CD4-positive, alpha-beta memory T cell (primary cell): ENCODE measurements at places on chromosomes 4 and X.

DNA sequence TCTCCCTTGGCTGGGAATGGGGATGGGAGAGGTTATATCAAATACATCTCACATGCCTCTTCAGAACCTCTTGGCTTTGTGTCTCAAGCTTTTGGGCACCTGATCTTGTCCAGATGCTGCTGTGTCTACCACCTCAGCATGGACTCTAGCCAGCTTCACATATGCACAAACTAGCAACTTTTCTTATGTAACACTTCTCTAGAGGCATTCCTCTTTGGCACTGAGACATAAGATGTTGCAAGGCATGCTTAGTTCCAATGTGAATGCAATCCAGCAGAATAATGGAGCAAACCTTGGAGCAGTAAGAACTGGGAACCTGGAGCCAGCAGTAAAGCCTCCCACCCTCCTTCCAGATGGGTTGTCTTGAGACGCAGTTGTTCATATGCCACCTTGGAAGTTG lies 113.4 kb upstream of the TMEM47 start:
- no peak for DNase-seq

DNA sequence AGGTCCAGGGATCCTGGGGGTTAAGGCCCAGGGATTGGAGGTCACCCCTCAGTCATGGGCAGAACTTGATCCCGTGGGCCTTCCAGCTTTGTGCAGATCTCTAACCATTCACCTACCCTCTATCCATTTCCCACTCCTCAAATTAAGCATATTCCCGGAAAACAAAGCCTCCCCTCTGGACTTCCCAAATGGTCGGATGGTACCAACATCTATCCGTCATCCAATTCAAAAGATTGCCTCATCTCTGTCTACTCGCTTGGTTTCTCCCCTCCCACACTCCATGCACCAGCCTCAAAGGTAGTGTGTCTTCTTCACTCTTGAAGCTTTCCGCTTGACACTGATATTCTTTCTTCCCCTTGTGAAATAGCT lies 473 bp upstream of the BCLAF3 start:
- no peak for DNase-seq

GRCh38 chr4:158016511-158016910 lies 156.3 kb downstream of the GASK1B start:
- DNase-seq, result no peak

DNA sequence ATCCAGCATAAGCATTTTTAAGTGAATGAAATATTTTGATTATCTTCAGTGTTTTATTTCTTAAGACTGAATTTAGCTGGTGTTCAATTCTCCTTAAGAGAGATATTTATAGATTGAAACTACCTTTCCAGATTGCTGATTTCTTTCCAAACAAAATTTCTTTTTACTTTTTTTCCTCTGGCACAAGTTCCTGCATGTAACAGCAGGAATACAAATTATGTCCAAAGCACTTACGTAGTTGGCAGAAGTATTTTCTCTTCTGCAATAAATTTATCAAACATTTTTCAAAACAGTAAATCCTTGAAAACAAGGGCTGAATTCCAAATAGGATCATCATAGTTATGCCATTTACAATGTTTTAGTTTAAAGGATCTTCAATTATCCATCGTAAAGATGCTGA lies 412.6 kb downstream of the IQCM start:
- DNase-seq, result no peak

DNA sequence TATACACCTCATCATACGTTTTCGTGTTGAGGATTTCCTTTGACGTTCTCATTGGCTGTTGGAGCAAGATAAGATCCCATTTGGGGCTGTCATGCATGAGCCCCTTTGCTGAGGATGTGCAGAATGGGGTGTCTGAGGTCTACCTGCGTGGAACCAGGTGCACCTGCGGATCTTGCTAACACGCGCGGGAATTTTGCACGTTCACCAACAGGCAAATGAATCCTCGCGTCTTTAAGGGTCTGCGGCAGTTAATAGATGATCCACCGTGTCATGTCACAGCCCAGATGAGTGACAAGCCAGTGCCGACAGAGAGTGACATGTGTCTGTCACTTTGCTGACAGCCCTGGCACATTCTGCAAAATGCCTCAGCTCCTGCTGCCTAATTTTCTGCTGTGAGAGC lies 56.3 kb upstream of the SHOX start:
- DNase-seq, result no peak

GRCh38 chr4:93147524-93148212 lies 680.9 kb upstream of the ATOH1 start:
- DNase-seq, result no peak

GRCh38 chrX:105645667-105646357 lies 176.5 kb upstream of the NRK start:
- no peak for DNase-seq

GRCh38 chr4:19829101-19829500 lies 422.6 kb upstream of the SLIT2 start:
- no peak for DNase-seq

- no peak for DNase-seq
Measured at GRCh38 chrX:5774446-5774845, 454.2 kb downstream of the NLGN4X start.

GRCh38 chrX:118212817-118213183 lies 96.2 kb upstream of the KLHL13 start:
- no peak for DNase-seq

DNA sequence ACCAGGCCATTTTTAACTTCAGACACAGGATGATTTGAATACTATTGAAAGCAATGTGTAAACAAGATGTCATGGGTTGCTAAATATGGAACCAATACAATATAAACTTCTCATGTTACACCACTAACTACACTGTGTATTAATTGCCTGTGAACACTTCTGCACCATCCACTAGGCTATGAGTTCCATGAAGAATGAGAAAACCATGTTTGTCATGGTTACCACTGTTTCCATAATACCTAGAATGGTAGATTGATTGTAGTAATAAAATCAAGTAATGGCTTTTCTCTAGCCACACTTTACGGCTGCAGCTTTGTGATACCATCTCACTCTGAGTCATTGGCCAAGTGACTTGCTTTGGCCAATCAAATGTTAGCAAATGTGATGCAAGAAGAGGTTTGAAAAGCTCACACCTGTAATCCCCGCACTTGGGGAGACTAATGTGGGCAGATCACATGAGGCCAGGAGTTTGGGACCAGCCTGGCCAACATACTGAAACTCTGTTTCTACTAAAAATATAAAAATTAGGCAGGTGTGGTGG lies 19.9 kb upstream of the CYBB start:
- no peak for DNase-seq

GRCh38 chr4:138948918-138949317 lies 66.7 kb upstream of the NOCT start:
- no peak for DNase-seq

- DNase-seq, result no peak
Measured at GRCh38 chrX:31070057-31070468, 1.8 kb downstream of the FTHL17 start.

GRCh38 chr4:120801137-120801758 lies 121.3 kb downstream of the PRDM5 start:
- DNase-seq, result no peak

GRCh38 chr4:37415845-37416369 lies 171.4 kb downstream of the NWD2 start:
- DNase-seq, result no peak

DNA sequence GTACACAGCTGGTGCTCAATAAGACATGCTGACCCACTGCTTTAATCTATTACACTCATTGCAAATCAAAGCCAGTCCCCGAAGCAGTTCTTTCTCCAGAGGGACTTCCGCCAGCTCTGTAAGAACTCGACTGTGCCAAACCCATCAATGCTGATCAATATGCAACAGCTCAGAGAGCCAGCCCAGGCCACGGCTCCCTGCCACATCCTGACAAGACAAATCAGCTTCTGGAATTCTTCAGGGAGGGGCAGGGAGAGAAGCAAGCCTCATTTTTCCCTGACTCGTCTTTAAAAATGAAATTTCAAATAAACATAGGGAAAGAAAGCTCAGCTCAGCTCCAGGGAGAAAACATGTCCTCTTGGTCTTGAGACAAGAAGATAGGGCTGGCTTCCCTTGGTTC lies 5.3 kb upstream of the ADRA2C start:
- no peak for DNase-seq
